ENCODE measurements at places on chromosomes 7 and 10. TPM values are rescaled to one million over a fixed set of nuclear protein-coding genes. Genes with fewer than 3 reads are reported as not detected.

- DNase-seq: peak; percentile 53
These were observed 145.3 kb downstream of the CELF2 start for GRCh38 chr10:11162828-11163599.

GRCh38 chr7:48140001-48140681 is 31.1 kb upstream of the ABCA13 start:
- peak; percentile 74 for DNase-seq

DNA sequence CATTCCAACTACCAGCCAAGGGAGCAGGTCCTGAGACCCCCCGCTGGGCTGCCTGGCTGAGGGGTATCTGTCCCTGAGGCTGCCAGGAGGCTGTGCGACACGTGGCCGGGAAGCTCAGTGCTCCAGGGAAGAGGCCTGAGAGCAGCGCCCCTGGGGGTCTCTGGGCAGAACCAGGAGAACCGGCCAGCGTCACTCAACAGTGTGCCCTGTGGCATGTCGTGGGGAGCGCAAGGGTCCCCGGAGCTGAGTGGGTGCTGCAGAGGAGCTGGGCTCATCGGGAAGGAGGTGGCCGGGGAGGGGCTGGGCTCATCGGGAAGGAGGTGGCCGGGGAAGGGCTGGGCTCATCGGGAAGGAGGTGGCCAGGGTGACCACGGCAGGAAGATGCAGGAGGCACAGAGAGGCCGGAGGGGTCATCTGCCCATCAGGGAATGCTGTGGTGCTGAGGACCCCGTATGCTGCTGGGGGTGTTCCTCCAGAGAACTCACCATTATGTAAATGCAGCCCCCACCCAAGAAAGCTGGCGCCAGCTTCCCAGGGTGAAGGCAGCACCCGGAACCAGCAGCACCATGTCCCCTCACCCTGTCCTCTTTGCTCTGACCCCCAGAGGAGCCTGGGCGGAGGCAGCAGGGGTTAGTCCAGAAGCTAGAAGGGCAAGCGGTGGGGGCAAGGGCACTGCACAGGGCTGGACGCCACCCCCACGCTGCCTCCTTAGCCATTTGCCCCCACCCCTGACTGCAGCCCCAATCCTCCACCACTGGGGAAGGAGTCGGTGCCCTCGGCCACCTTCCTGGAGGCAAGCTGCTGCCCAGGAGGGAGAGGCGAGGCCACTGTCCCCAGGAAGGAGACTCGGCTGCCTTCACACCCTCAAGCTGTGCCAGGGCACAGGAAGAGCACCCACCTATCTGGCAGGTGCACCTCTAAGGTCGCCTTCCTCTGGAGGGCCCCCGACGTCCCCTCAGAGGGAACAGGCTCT is 33.3 kb downstream of the CALML3 start:
- peak; percentile 24 for DNase-seq

The CFAP46 gene
- not detected for total RNA-seq

- no peak for DNase-seq
These were observed 1.2 kb downstream of the MAPK8 start for GRCh38 chr10:48307711-48308018.
